ENCODE measurements at places on chromosomes 2 and 18.

DNA sequence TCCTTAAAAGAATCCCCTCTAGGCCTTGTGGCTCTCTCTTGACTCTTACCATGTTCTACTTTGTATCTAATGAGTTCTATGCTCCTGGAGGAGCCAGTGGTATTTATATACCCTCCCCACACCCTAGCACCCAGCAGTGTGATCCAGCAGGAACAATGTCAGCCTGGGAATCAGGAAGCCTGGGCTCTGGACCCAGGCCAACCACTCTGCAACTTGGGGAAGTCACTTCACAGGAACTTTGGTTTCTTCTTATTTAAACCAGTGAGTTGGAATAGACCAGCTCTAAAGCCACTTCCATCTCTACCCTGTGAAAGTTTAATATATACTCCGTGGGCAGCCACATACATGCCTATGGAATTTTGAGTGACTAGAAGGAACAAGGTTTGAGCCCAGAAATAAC is 11.6 kb upstream of the SPTBN1 start:
- DNase-seq: no peak

DNA sequence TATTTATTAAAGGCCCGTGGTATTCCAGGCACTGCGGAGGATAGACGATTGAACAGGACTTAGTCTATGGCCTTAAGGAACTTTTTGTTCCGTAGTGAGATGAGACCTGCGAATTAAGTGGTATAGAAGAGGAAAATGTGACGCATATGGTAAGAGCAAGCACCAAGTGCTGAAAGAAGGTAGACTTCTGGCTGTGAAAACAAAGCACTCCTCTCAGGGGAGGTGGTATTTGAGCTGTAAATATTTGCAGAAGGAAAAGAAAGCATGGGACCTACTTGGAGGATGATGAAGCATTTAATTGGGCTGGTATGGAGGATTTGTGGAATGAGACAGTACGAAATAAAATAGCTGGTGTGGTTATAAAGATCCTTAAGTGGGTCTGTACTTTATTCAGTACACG is 62.5 kb downstream of the GPR39 start:
- DNase-seq: no peak

DNA sequence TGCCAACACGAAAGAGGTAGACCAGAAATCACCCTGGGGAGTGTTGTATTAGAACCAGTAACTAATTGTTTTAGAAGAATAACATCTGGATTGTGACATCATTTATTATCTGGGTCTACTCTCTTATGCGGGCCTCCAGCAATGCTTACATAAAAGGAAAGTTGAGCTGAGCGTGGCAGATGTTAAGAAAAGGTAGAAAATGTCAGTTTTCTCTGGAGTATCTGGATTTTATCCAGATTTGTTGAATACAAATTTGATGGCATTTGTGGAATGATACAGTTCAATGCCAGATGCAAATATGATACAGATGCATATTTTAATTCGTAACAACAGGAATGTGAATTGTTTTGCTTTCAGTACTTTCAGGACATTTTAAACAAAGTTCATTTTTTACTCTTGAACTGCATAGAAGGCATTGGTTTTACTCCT is 90.3 kb downstream of the PRPF40A start:
- no peak for DNase-seq

DNA sequence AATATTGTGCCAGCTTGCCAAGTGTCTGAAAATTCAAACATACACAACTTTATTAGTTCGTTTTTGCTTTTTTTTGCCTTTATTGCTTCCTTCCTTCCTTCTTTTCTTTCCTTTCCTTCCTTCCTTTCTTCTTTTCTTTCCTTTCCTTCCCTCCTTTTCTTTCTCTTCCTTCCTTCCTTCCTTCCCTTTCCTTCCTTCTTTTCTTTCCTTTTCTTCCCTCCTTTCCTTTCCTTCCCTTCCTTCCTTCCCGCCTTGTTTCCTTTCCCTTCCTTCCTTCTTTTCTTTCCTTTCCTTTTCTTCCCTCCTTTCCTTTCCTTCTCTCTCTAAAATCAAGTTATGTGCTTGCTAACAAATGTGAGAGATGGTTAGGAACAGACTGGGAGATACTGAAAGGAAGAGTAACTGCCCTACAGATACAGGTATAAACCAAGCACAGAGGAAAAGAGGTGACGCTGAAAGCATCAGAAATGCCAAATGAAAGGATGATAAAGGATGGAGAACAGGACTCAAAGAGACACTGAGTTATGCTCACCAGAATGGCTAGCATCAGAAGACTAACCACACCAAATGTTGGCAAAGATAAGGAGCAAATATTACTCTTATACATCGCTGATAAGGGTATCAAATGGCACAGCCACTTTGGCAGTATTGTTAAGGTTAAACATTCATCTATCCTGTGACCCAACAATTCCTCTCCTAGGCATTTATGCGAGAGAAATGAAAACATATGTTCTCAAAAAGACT is 151.6 kb downstream of the MREG start:
- no peak for DNase-seq

DNA sequence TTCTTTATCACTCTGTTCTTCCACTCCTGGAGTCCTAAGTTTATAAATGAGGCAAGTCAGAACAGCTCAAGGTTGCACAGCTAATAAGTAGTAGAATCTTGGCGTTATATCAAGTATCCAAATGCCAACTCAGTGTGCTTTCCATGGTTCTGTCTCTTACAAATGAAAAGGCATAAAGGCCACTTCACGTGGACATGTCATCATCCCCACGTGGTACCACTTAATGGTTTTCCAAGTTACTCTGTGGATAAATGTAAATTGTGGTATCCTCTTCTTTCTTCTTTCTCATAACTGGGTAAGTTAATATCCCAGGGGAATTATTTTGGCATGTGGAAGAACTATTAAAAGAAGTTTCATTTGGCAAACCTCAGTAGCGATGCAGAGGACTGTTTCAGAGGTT is 131.5 kb upstream of the L3MBTL4 start:
- peak; percentile 70 for DNase-seq

DNA sequence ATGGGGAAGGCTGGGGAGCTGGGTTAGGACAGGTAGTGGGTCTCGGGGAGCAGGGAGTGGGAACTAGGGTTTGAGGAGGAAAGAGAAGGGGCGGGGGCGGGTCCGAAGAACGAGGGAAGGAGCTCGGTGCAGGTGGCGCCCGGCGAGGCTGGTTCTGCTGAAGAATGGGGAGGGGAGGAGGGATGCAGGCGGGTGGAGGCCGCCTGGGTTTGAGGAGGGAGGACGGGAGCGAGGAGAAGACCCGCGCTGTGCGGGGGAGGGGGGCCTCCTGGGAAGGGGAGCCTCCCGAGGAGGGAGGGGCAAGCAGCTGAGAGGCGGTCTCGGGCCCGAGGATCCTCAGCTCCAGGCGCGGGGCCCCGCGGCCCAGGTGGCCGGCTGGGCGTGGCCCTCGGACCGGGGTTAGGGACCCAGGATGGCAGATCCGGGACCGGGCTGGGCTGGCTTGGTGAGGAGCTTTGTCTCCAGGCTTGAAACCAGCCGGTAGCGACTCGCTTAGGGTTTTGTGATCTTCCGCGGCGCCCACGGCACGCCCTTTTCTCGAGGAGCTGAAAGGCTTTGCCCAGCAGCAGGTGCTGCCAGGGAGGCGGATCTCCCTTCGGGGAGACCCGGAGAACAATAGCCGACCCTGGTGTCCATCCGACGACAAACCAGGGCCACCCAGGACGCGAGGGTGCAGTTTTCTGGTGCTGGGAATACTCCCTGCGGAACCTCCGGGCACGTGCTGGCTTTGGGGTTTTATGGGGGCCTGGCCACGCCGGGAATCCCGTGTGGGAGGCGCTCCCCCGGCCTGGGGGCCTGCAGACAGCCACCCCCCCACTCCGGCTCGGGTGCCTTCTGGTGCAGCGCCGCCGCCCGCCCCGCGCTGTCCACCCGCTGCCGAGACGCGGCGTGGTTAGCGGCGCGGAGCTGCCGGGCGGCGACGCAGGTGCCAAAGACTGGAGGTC is 1.4 kb downstream of the DPYSL5 start:
- DNase-seq: no peak

DNA sequence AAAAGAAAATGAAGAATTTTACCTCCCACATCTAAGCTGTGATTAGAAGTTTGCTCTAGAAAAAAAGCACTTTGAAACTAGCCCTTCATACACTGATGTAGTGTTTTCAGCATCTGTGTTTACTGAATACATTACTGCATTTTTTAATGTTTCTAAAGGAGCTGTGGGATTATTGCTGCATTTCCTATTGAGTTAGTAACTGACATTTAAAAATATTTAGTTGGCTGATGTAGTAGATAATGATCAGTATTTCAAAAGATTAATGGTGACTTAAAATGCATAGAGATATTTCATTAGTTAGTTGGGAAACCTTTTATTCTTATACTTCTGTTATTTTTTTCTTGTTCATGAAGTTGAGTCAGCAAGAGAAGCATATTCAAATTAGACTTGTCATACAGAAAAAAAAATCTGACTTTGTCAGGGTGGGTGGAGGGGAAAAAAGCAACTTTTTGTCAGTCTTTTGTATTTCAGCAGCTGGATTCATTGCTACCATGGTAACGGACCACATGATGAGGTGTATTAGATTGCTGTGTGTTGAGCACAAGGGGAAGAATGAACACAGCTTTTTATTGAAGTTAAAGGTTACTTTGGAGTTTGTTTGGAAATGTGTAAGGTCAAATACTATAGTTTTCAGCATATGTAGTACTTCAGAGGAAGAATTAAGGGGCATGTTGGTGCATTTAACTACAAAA is at the start of gene DTNA:
TSS of gene DTNA (plus strand) at position 549 of the 692 bp plus-strand sequence. CDS start 45,679 bp downstream, outside the sequence.
- DNase-seq: peak; percentile 95

- DNase-seq: no peak
Measured at GRCh38 chr18:25729072-25729471, 361.3 kb downstream of the SS18 start.

DNA sequence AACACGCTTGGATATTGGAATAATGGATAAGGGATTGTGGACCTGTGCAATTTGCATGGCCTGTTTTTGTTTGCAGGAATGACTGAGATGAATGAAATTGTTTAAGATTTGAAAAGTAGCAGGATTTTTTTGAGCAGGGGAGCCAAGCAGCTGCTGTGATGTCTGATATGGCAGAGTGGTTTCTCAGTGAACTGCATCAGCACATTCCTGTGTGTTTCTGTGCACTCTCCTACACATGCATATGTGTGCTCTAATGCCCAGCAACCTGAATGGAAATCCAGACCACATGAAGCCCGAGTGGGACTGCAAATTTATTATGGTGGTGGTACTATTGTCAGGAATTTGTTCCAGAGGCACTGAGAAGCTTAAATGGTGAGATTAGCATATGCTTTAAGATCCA is 161.7 kb downstream of the PARD3B start:
- no peak for DNase-seq

GRCh38 chr2:72859831-72860262 is 27.4 kb upstream of the SPR start:
- peak; percentile 72 for DNase-seq
